ENCODE measurements at places on chromosomes 12 and 14. TPM values are rescaled to one million over a fixed set of nuclear protein-coding genes. Genes with fewer than 3 reads are reported as not detected.

The CPNE6 gene
- total RNA-seq, result not detected

The POTEG gene
- not detected for total RNA-seq

The CDH24 gene
- 1.6 TPM for total RNA-seq

The LBHD2 gene
- total RNA-seq, result not detected

The KRT2 gene
- not detected for total RNA-seq

The TPPP2 gene
- not detected for total RNA-seq

The LYZ gene
- total RNA-seq, result 134 TPM

The INHBC gene
- not detected for total RNA-seq

The TMPRSS12 gene
- total RNA-seq, result not detected

The SOAT2 gene
- 2.5 TPM for total RNA-seq

The B3GNT4 gene
- not detected for total RNA-seq

The RAD51B gene
- 20.7 TPM for total RNA-seq

The NYNRIN gene
- total RNA-seq, result not detected

The ACAD10 gene
- total RNA-seq, result 25.1 TPM

The PLEKHG7 gene
- 0.60 TPM for total RNA-seq

The OR4K1 gene
- not detected for total RNA-seq

The TAS2R30 gene
- total RNA-seq, result 6.6 TPM

The ZDHHC22 gene
- not detected for total RNA-seq

All from T-helper 17 cell (primary cell).